ENCODE measurements at places on chromosomes 3 and 15.

GRCh38 chr15:49238342-49238741, 68.3 kb downstream of the GALK2 start:
- DNase-seq = peak; percentile 48

DNA sequence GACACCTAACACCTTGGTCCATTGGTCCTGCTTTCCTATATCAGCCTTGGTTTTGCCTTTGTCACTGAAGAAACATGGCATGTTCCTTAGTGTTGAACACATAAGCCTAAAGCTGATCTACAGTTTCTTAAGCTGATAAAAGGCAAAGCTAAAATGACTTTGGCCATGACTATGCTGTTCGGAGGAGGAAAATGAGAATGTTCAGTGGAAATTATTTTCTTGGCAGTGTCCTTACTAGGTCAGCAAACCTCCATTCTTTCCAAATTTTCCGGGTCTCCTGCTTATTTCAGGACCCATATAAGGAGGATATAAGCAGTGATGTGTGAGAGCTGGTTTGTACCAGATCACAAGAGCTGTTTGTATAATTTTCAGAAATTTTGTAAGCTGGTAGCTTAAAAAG, 832.9 kb upstream of the CFAP20DC start:
- no peak for DNase-seq

GRCh38 chr3:122984007-122984406, 43.6 kb downstream of the SEMA5B start:
- no peak for DNase-seq

- DNase-seq = no peak
These were observed 96.1 kb downstream of the RPL22L1 start for GRCh38 chr3:170773682-170774425.

DNA sequence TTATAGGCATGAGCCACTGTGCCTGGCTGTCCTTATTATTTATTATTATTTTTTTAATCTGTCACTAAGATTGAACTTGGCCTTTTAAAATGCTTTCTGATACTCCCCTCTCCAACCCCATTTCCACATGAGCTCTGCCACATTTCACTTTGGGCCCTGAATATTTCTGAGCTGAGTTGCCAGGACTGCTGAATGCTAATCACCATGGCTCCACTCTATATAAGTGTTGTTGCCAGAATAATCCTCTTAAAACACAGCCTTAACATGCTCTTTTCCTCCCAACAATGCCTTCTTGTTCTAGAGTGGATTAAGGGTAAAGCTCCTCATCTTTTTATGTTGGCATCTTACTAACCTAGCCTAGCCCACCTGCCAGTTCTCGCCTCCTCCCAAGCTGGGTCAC, 124.4 kb downstream of the PDZRN3 start:
- DNase-seq = peak; percentile 42

DNA sequence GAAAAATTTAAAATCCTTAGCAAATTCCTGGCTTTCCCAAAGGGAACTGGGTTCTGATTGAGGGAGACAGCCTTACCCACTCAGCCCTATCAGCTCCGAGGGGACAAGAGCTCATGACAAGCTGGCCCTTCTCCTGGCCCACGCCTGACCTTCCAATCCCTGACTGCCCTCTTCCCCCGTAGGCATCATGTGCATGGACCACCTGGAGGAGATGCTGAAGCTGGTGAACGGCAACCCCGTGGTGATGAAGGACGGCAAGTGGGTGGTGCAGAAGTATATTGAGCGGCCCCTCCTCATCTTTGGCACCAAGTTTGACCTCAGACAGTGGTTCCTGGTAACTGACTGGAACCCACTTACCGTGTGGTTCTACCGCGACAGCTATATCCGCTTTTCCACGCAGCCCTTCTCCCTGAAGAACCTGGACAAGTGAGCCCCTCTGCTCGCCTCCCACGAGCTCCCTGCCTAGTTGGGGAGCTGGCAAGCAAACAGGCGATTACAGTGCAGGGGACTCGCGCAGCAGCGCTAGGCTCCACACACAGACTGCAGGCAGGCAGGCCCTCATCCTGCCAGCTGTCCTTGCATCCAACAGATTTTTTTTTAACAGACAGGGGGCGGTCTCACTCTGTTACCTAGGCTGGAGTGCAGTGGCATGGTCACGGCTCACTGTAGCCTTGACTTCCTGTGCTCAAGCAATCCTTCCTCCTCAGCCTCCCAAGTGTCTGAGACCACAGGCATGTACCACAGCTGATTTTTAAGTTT, 16.8 kb downstream of the RPUSD3 start:
- DNase-seq = no peak

GRCh38 chr3:155631323-155632019, 113.4 kb downstream of the PLCH1 start:
- no peak for DNase-seq

GRCh38 chr3:4418156-4418555, 48.9 kb downstream of the SUMF1 start:
- no peak for DNase-seq

GRCh38 chr3:73510334-73510733, 114.4 kb downstream of the PDZRN3 start:
- no peak for DNase-seq

GRCh38 chr3:34077417-34078195, 279.2 kb downstream of the PDCD6IP start:
- no peak for DNase-seq

- DNase-seq = no peak
These were observed 194.3 kb upstream of the MANF start for GRCh38 chr3:51190827-51191226.

DNA sequence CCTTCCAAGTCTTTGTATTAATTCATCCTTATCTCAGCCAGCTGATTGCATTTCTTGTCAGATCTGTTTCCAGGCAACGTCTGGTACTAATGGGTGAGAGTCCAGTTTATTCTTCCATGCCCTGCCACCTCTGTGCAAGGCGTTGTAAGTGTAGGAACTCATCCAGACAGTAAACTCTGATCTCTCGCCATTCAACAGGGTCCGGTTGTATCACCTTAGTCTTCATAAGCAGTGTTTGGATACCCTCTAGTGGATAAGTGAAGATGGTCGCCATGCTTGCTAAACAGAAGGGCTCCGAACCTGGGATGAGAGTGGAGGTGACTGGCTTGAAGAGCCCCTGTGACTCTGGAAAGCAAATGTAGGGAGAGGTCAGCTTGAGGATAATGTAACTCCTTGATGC, 51.6 kb upstream of the CMTM7 start:
- no peak for DNase-seq

DNA sequence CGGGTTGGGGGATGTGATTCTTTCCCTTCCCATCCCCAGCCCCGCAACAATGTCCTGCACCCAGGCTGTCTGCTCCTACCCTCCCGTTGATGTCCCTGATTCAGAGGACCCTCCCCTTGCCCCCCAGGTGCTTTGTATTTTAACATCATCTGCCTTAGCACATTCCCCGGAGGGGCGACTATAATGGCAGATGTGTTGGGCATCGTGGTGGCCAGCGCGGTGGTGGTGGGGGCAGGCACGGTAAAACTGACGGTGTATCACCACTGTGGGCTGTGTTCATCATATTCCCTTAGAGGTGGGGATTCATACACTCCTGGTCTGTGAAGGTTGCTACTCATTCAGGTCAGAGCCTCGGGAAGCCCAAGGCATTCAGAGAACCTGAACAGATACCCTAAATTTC, 173.0 kb downstream of the ADAMTS17 start:
- no peak for DNase-seq

DNA sequence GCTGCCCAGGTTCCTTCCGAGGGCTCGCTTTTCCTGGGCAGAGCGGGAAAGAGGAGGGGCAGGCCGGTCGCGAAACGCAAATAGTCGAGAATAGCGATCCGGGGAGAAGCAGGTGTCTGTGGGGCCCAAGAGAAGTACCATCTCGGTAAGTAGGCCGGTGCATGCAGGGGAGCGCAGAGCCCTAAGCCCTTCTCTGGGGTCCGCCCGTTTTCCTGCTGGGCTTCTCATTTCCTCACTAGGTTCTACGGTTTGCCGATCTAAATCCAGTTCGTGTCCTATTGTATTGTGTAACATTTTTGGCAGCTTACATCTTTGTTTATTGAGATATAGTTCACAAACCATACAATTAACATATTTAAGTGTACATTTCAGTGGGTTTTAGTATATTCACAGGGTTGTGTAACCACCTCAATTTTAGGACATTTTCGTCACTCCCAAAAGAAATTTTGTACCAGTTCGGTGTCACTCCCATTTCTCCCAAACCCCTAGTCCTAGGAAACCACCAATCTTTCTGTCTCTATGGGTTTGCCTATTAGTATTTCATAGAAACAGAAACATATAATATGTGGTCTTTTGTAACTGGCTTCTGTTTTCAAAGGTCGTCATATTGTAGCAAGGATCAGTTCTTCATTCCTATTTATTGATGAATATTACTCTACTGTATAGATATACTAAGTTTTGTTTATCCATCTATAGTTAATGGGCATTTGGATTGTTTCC, 6.8 kb upstream of the TRIM69 start:
- DNase-seq = no peak

GRCh38 chr3:24503616-24504113, 9.0 kb upstream of the THRB start:
- no peak for DNase-seq

DNA sequence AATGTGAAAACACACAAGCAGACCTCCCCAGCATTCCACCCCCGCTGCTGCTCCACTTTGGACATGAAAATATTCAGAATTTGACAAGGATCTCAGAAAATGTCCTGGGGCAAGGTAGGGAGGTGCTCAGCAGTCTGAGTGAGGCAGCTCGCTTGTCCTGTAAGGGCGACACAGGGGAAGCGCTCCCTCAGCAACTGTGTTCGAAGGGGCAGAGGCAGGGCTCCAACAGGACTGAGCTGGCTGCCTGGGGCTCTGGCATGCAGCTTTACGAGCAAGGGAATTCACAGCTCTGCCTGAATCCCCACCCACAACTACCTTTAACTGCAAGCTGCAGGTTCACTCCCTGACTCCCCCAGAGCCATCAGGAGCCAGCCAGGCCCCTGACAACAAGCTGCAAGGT, 287.0 kb upstream of the LYSMD4 start:
- no peak for DNase-seq

- no peak for DNase-seq
These were observed 36.9 kb downstream of the RBPMS2 start for GRCh38 chr15:64738226-64739095.

GRCh38 chr15:48421362-48421761, 90.1 kb downstream of the DUT start:
- DNase-seq = no peak

GRCh38 chr3:157103280-157103679, 56.7 kb downstream of the CCNL1 start:
- no peak for DNase-seq
